Naive thymus-derived CD8-positive, alpha-beta T cell (primary cell): ENCODE measurements at places on chromosomes 5 and 9.

- no peak for DNase-seq
These were observed 265.3 kb downstream of the TRIM32 start for GRCh38 chr9:116952436-116952810.

- DNase-seq = no peak
These were observed 705.7 kb downstream of the CETN3 start for GRCh38 chr5:89703817-89704216.

DNA sequence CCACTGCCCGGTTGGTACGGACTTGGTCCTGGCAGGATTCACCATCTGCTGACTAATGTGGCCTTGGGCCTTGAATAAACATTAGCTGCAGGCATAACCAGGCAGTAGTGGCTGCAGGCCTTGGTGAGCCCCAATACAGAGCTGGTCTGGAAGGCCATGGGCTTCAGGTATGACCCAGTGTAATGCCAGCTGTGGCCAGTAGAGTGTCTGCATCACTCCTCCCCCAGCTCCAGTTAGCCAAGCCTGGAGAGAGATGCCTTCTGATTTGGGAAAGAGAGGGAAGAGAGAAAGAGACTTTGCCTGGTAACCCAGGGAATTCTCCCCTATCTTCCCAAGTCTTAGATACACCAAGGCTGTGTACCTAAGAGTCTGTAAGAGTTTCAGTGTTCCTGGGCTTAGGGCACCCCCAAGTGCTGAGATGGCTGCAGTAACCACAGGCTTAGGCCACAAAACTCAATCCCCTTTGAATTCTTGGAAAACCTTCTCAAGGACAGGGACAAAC lies 5.6 kb upstream of the C5 start:
- DNase-seq = no peak

GRCh38 chr5:5042806-5043205 lies 97.3 kb upstream of the ADAMTS16 start:
- no peak for DNase-seq

GRCh38 chr5:24059716-24060115 lies 552.3 kb downstream of the PRDM9 start:
- DNase-seq = no peak

DNA sequence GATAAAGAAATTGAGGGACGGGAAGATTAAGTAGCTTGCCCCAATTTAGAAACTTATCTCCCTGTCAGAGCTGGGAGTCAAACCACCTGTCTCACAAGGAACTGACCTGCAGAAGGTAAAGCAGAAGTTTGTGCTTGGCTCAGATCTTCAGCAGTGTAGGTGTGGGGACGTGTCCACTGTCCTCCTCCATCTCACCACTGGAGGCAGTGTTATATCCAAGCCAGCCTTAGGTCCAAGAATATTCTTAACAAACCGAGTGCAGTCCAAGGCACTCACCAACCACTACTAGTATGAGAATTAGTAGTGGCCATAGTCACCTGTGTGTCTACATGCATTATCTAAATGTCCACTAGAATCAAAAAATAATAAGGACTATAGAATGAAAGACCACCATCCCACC lies 86.3 kb upstream of the IRX1 start:
- DNase-seq = no peak

- no peak for DNase-seq
These were observed 83.7 kb upstream of the SARDH start for GRCh38 chr9:133821601-133822429.

DNA sequence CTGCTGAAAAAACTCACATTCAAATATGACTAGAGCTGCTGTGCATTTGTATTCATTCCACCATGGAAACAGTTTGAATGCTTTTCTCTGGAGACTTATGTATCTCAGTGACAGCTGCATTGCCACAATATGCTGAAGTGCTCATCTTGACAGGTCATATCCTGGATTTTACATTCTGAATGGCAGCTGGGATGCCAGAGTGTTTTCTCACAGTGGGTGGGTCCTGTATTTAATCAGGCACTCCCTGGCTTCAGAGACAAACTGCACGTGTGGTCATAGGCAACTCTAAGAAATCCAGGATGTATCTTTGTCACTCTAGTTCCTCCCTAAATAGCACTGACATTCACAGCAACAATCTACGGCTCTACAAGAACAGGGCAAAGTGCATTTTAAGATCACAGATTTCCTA lies 75.6 kb downstream of the ST8SIA4 start:
- DNase-seq = no peak

DNA sequence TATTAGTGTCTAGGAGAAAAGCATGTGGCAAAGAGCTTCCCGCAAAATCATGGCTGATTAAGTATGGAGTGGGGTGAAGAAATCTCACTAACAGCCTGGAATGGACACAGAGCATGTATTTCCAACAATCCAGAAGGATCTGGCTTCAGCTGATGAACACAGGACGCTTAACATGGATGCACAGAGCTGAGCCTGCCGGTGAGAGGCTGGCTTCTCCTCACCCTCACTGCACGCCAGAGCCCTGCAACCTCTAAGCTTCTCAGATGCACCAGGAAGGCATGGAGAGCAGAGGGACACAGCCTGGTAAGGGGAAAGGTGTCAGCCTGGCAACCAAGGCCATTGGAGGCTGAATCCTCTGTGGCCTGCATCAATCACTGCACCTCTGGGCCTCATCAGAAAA lies 298.5 kb downstream of the TRIM32 start:
- no peak for DNase-seq

DNA sequence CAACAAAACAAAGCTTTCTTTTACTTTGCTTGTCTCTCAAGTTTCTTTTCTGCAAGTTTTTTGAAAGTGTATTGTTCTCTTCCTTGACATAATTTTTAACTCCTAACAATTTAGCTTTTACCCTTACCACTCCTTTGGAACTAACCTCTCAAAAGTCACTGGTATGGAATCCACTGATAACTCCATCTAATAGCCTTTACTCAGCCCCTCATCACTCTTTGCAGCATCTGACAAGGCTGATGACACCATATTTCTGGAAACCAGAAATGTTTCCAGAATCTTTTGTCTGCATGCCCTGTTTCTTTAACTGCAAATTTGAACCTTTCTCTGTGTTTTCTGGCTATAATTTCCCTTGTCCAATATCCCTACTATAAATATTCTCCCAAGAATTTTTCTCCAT lies 46.5 kb downstream of the ZNF474 start:
- no peak for DNase-seq

- DNase-seq = no peak
These were observed 186.3 kb downstream of the MARCHF11 start for GRCh38 chr5:15993334-15993733.

DNA sequence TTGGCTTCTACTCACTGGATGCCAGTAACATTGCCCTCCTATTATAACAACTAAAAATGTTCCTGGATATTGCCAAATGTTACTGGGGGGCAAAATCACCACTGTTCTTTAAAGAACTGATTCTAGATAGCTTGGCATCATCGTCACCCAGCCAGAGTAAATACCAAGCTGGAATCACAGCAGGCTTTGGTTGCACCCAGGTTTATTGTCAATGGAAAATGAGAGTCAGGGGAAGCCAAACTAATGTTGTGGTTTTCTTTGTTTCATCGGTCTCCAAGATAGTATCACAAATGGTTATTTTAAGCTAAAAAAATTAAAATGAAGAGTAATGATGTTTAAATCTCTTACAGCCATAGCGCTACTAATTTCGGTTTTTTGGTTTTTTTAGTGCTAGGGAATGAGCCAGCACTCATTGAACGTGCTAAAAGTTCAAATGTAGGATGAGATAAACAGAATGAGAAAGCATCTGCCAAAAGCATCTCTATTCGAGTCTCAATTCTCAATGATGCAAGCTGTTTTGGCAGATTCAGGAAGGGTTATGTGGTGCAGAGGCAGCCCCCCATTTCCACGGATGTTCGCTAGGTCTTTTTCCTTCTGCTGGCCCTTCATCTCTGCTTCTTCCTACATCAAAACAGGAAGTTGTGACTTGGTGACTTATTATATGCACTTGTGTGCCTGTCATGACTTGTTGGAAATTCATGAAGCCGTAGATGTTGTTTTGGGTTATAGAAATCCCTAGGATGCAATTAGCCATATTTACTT lies 558.0 kb downstream of the EBF1 start:
- DNase-seq = no peak

GRCh38 chr5:11384441-11385250 lies 519.6 kb downstream of the CTNND2 start:
- DNase-seq = no peak

GRCh38 chr5:154487541-154487940 lies 9.5 kb upstream of the HAND1 start:
- no peak for DNase-seq

GRCh38 chr9:38362852-38363588 lies 29.5 kb upstream of the ALDH1B1 start:
- DNase-seq = no peak
